ENCODE measurements at places on chromosomes 5 and 9.

DNA sequence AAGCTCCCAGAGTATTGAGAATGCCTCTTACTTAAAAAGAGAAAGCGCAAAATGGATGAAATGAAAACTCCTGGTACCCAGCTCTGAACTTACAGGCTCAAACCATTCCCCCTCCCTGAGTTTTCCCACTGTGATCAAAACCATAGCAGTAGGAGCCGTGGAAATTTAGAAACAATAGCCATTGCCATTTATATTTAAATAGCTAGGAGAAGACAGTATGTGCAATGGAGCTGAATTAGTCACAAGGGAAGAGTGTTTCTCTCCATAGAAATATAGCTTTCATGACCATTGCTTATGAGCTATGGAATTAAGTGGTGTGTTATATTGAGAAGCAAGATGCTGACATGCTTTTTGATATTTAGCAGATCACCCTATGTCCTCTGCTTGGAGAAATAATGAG lies 84.6 kb downstream of the PCSK5 start:
- DNase-seq = no peak

GRCh38 chr5:38424148-38425060 lies 132.0 kb downstream of the LIFR start:
- DNase-seq = no peak

- no peak for DNase-seq
Observed at GRCh38 chr5:57499262-57500050, 16.8 kb upstream of the ACTBL2 start.

GRCh38 chr5:105687493-105687892 lies 1983.2 kb downstream of the EFNA5 start:
- no peak for DNase-seq

DNA sequence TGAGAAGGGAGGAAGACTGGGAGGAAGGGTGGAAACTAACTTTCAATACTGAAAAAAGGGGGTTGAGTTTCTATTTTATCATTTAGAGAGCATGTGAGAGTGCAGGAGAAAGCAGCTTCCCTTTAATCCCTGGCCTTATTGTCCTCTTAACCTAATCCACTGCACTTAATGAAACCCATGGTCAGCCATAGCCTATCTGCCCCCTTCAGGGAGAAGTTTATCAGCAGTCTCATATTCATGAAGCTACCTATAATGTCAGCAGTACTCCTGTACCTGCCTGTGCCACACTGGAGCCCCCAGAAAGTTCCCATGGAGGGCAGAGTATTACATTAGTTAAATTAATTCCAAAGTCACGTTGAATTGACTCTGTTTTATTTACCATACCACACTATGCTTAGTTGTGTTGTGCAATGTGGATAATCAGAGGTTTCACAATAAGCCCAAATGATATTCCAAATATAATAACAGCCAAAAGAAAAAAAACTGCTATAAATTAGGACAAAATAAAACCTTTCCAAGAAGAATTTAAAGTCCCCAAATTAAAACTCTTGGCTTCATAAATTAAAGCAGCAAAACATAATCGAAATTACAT lies 62.9 kb downstream of the MUSK start:
- no peak for DNase-seq

GRCh38 chr5:107476783-107477182 lies 194.0 kb downstream of the EFNA5 start:
- DNase-seq = no peak

DNA sequence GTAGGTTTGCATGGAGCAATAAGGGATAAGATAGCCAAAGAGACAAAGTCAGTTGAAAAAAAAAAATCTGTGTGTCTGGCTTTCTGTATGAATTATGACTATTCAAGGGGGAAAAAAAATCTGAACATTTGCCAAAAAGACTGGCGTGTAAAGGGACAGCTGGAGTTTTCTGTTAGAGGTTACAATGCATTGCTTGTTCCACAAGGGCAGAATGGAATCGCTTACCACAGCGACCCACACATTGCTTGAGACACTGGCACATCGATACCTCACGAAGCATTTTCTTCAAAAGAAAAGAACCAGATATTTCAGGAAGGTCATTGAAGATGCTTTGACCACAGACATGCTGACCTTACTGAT lies 327.8 kb downstream of the TMEM167A start:
- no peak for DNase-seq

DNA sequence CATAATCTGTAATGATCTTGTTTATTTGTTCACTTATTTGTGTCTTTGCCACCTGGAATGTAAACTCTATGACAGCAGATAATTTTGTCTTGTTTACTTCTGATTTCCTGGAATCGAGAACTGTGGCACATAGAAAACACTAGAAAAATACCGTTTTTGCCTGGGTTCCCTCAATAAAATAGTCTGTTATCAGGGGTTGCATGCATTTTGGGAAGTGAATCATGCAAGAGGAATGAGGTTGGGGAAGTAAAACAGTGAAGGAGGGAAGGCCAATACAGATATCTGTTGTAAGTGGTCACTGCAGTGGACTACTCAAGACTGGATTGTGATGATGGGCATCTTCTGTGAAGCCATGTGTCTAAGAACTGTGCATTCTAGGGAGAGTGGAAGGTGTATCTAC lies 45.2 kb upstream of the IL6ST start:
- no peak for DNase-seq

DNA sequence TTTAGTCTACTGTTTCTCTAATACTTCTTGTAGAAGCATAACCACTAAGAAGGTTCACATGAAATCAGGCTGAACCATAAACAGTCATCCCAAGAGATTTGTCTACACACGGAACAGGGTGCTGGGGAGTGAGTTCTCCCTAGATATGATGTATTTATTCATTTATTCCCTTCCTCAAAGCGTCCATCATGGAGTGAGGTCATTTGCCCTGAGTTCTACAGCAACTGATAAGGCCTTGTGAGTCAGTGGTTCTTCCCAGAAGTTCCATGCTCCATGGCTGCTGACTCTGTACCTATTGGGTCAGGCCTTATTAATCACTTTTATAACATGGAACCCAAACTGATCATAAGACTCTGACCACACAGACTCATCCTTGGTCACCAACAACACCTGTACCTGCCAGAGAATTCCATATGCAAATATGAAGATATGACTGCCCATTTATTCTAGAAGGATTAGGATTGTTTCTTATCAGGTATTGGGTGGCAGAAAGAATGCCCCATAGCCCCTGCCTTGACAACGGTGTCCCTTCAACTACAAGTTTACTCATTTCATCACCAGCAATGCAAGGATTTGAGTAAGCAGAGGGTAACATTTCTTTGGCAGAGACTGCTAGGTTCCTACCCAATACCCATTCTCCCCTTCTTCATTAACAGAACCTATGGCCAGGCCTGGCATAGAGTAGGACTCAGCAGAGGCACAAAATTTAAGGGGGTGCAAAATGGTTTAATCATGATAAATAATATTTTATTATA lies 118.1 kb downstream of the LHFPL2 start:
- no peak for DNase-seq

GRCh38 chr5:176362233-176362490 lies 598 bp upstream of the KIAA1191 start:
- no peak for DNase-seq

GRCh38 chr9:72733895-72734294 lies 212.5 kb downstream of the TMC1 start:
- no peak for DNase-seq

DNA sequence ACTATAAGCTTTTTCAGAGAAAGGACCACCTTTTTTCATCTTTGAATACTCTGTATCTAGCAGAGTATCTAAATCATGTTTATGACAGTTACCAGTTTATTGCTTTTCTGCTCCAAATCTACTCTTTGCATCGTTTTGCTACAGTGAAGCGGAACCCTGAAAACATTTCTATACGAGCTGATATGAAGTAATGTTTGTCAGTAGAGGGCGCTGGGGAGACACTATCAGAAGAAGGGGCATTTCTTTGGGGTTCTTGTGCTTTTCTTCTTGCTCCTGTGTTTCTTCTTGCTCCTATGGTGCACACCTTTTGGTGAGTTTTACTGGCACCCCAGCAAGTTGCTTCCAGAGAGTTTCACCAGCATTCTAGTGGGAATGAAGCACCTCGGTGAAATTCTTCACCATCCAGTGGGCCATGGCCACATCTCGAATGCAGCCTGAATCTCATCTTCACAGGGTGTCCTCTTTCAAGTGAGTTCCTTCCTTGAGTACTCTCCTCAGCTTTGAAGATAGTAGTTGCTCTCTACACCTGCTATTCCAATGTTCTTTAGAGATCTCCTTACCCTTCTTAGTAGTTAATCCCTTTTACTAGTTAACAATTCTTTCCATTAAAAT lies 98.4 kb downstream of the FGF1 start:
- peak; percentile 19 for DNase-seq

DNA sequence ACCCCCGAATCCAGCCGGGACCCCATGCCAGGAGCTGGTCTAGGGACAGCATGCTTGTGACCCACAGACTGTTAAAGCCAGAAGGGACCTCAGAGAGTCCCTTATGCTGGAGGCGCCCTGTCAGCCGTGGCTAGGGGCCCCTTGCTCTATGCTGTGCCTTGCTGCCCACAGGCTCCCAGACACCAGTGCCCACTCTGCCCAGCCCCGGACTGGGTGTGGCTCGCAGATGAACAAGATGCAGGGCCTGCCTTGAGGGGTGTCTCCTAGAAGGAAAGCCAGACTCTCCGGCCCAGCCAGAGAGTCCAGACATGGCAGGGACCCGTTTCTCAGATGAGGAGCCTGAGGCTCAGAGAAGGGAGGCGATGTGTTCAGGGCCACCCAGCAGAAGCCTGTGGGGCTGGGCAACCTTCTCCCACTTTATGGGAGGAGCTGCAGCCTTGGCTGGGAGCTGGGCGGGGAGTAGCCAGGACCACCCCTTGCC lies 85.7 kb downstream of the LMX1B start:
- no peak for DNase-seq

DNA sequence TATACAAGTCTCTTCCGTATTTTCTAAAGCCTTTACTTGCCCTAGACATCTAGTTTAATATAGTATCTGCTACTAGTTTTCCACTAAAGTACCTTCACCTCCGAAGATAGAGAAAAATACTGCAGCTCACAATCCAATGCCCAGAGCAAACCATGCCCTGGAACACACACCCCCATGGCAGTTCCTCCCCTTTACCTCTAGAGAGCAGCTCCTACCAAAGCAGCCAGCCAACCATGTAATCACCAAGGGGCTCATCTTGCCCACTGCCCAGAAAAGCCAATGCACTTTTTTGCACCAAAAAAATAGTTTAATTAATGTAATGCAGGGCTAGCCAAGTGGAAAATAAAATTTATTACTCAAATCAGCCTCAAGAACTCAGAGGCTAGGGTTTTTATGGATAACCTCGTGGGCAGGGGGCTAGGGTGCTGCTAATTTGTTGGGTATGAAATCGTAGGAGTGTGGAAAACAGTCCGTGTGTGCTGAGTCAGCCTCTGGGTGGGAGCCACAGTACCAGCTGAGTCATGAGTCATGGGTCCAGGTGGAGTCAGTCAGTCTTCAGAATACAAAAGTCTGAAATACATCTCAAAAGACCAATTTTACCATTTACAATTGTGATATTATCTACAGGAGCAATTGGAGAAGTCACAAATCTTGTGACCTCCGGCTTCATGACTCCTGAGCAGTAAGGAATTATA lies 120.1 kb upstream of the ACO1 start:
- DNase-seq = no peak

GRCh38 chr9:13444245-13445102 lies 165.0 kb upstream of the MPDZ start:
- DNase-seq = no peak

DNA sequence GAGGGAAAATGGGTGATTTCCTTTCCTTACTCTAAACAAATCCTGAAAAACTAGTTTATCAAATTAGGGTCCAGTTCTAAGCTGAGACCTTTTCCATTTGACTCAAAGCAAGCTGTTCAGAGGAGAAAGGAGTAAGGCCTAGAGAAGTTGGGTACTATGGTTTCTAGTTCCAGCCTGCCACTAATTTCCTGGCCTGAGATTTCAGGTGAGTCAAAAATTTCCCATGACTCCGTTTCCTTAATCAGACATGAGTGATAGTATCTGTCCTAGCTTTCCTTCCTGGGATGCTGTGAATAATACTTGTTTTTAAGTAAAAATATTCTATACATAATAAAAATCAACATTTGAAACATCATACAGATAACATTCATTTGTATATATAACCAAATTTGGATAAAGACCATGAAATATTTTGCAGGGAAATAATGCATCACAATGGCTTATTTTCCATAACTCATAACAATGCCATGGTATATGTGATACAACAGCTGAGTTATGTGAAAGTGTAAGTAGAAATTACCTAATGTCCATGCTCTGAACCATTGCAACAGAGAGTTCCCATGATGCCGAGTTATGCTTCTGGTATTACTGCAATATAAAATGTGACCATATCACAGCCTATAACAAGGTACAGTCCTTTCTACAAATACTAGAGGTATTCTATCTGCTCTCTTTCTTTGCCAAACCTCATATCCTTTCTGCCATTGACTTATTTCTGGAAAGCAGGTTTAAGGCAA lies 142.7 kb downstream of the MLLT3 start:
- no peak for DNase-seq

GRCh38 chr5:143898381-143898780 lies 86.4 kb downstream of the HMHB1 start:
- DNase-seq = no peak

DNA sequence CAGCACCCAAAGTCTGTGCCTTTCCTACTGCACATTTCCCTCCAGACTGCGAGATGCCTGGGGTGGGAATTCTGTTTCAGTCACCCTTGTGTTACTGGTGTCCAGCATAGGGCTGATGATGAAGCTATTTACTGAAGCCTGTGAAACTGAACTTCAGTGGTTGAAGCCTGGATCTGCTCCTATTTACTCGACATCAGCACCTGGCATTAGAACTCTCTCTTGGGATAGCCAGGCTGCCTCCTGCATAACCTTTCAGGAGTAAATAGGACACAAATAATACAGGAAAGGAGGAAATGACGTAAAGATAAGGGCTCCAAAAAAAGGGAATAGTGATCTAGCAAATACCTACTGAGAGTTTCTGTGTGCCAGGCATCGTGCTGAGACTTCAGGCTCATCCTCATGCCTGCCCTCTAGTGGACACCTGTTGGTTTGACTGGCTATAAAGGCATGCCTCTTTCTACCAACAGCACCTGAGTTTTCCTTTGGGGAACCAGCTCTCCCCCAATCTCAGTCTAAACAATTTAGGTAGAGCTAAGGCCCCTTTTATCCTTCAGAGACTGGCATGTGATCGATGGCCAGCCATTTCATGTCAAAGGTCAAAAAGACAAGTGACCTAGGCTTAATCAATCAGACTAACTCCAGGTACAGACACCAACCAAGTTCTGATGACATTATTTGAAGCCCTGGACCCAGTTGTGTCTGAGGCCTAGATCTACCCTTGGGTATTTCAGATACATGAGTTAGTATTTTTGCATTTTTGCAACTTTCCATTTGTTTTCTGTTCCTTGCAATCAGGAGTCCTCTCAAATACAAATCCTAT lies 192.1 kb upstream of the TRIM32 start:
- no peak for DNase-seq

Data from glutamatergic neuron (in vitro differentiated cells).